Posterior cingulate gyrus (tissue), 11 donors: ENCODE measurements at places on chromosomes 7 and 10.

DNA sequence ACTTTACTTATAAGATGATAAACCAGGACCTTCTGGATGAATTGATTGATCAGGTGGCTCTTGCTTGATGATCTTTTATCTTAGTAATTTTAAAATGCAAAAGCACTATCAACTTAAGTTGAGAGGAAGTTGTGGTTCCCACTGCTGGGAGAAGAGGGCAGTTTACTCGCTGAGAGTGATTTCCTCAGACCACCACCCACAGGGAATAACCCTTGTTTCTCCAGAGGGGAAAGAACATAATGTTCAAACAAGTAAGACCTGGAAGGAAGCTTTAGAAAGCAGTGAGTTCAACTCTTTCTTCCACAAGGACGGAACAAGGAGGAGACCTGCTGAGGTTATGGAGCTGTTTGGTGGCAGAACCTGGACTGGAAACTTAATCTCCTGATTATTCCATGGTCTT is 138.7 kb downstream of the FAM204A start:
- DNase-seq = no peak

DNA sequence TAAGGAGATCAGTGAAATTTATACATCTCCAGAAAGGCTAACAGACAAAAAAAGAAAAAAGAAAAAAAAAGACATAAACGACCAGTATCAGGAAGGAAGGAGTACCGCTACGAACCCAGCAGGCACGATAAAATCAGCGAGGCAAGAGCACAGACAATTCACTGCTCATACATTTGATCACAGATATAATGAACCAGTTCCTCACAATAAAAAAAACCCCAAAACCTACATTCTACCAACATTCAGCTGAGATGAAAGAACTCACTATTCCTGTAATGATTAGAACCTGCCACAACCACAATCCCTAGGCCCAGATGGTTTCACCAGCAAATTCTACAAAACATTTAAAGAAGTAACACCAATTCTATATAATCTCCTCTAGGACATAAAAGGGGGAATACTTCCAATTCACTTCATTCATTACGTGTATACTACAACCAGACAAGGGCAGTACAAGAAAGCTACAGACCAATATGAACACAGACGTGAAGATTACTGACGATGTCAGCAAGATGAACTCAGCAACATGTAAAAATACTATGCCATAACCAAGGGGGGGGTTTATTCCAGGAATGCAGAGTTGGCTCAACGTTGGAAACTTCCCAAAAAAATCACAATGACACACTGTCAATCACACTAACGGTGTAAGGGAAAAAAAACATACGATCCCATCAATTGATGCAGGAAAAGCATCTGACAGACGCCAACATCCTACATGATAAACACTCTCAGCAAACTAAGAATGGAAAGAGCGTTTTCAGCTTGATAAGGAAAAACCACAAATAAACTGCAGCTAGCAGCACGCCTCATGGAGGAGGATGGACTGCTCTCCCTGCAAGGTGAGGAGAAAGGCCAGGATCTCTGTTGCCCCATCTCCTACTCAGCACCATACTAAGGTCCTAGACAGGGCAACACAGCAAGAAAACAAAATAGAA is 256.2 kb downstream of the ELFN1 start:
- DNase-seq = no peak

DNA sequence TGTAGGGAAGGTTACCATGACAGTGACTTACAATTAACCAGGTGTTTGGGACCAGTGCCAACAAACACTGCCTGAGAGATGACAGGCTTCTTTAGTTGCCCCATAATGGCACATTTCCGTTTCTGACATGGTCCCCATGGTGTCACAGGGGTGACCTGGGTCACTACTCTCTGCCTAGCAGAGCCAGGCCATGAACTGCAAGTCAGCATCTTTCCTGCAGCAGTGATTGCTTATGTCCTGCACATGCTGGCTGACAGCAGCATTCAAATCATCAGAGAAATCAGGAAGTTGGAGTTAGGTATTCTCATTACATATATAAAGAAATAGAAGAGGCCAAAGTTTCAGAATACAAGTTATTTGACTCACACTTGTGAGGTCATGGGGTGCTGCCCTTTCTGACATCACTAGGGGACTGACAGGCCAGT is 47.1 kb upstream of the ZNRF2 start:
- DNase-seq = no peak

DNA sequence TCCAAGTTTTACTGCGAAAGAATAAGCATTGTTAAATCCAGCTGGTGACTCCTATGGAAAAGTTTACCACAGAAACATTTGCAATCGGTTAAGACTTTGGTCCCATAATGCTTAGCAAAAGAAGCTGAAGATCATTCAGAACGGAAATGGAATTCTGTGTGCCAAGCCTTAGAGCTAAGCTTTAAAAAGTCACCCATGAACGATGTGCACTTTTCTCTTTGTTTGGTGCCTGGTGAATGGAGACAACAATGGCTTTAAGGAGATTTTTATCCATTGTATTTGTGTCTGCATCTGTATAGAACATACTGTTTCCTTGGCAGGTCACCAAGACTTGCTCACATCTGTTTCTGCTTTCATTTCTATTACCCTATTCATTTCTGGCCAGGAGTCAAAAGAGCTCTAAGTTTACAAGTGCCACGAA is 26.3 kb upstream of the COL1A2 start:
- DNase-seq = no peak

DNA sequence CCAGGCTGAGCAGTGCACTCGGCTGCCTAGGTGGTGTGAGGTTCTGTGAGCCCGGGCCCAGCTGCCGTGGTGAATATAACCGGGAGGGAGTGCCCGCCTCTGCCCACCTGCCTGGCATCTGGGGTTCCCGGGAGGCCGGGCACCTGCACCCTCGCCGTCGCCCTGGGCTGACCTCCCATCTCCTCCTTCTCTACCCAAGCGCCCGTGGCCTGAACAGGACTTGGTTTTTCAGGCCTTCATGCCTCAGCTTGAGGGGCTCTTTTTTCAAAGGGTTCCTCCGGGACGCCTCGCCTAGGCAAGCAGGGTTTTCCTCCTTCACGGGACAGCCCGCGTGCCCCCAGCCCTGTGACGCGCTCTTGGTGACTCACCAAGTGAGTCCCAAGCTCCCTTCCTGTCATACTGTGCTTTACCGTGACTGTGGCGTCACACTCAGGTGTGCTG is 9.9 kb downstream of the INPP5A start:
- no peak for DNase-seq

GRCh38 chr7:132213583-132213982 is 362.7 kb downstream of the PLXNA4 start:
- no peak for DNase-seq
